ENCODE measurements at places on chromosomes 4 and X.

- no peak for DNase-seq
Observed at GRCh38 chr4:25028851-25029250, 1.9 kb downstream of the LGI2 start.

GRCh38 chrX:134167591-134168203 is 69.3 kb upstream of the CCDC160 start:
- DNase-seq: no peak

DNA sequence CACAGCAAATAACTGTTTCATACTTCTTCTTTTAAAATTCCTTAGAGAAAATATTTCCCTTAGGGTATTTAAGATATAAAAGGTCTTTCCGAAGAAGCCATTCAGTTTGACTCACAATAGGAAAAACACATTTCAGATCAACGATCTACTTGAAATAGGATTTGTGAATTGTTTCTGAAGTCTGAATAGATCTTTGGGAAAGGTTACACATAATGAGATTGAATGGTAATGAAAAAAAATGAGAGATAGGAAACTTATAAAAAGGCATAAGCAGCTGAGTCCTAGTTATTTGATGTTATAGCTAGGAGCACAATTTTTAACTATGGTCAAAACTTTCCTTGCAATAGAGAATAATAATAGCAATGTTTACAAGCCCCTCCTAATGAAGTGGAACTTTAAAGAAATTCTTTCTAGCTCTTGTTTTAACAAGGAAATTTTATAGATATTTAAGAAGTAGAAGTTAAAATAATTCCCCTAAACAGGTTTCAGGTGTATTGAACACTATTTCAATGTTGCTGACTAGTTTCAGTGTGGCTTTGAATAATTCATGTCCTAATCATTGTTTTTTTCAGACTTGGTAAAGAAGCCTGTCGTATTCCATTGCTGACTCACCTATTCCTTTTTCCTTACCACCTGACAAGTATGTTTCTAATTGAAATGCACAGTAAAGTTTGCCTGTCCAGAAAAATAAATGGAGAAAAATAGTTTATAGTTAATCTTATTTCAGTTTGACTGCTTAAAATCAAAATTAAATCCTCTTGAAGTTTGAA is 89.1 kb downstream of the PCDH18 start:
- DNase-seq: no peak

DNA sequence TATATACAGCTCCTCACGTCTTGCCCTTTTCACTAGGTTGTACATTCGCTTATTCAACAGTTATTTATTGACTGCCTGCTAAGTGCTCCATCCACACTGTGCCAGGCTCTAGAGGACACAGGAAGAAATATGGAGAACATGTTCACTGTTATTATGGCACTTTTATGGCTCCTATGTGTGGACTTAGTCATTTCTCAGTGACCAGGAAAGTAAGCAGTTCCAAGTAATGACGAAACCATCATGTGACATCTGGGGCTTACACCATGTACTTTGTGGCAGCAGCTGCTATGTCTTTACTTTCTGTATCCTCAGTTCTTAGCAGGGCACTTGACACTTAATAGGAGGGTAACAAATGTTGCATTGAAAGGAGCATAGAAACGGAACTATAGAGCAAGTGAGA is 278.0 kb downstream of the ANK2 start:
- DNase-seq: no peak

DNA sequence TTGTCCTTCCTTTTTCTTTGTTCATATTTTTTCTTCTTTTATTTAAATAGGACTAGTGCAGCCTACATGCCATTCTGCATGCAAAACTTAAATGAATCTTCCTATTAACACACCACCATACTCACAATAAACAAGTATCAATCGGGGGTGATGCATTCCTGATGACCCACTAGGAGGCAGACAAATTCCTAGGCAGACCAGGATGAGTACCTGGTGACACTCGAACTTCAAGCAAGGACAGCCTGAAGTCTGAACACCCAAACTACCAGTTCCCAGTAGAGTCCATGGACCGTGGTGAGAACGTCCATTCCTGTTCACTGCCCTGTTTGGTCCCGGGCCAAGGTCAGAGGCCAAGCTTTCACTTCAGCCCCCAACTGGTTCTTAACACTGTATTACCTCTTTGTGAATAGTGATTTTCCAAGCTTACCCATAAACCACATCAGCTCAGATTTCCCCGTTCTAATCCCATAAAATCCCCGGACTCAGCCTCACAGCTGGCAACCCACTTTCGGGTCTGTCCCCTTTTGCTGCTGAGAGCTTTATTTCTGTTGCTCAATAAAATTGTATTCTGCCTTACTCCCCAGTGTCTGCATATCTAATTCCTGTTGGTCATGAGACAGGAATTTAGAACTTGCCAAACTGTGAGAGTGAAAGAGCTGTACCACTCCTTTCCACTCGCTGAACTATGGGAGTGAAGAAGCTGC is 1286.6 kb downstream of the FSTL5 start:
- no peak for DNase-seq

DNA sequence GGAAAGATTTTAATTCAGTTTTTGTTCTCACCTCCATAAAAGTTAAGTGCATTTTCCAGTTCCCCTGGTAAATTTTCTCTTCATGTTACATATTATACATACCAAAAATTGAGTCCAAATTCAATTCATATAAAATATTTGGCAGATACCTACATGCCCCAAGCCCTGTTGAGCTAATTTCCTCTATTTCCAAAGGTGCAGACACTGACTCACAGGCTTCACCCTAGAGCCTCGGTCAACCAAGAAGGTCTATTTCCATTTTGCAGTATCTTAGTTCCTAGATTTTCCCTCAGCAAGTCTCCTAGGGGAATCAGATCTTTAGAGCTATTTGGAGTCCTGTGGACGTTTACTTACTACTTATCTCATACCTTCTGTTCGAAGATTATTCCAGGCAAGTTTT is 174.4 kb downstream of the TSPAN5 start:
- DNase-seq: no peak

All from CD4-positive, alpha-beta T cell treated with Interferon alpha-2 for 1 hour (primary cell).